NCI-H446 treated with DMSO at 0.1 percent for 48 hours (cell line): ENCODE measurements at places on chromosomes 11 and 22.

DNA sequence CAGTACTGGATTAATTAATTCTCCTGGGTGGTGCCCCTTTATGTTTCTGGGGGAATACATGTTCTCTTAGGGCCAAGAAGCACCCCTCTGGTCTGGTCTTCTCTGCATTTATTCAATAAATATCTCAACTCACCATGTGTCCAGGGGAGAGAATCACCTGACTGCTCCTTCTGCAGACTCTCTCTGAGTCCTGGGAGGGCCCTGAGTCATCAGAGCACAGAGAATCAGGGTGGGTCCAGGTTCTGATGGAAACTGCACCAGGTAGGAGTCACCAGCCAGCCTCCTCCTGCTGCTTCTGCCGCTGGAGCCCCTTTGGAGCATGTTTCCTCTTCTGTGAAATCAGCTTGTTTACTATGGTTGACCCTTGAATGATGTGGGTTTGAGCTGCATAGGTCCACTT lies 107.7 kb upstream of the PLET1 start:
- DNase-seq = no peak

- DNase-seq = no peak
Measured at GRCh38 chr22:39475337-39475736, 18.5 kb downstream of the MGAT3 start.

- DNase-seq = no peak
Measured at GRCh38 chr11:115930291-115930690, 426.1 kb upstream of the CADM1 start.

DNA sequence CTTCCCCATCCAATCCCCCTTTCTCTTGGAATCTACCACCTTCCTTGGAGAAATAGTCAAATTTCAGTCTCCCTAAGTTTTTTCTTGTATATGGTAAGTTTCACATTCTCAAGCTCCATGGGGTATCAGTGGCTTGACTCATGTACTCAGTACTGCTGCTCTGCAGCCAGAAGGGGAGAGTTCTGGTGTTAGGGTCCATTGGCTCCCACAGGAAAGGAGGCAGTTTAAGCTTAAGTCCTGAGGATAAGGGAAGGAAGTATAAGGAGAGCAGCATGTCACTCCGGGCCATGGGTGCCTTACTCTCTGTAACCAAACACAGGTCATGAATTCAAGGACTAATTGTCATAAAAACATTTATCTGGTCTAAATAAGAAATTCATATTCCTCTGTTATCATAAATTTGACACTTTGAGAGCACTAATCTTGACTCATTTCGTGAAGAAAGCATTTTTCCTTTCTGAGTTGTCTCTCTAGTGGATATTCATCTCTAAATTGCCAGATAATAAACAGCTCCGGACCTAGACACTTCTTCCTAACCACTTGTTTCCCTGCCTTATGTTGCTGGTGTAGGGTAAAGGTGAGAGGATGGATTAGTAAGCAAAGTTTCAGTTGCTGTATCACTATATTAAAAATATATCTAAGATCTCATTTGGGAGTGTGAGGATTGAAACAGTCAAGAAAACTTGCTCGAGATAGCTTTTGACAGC lies 20.1 kb upstream of the SORL1 start:
- no peak for DNase-seq

GRCh38 chr22:38831166-38831945 lies 12.5 kb downstream of the NPTXR start:
- DNase-seq = peak; percentile 70

- DNase-seq = no peak
Measured at GRCh38 chr11:42773729-42774128, 538.1 kb upstream of the API5 start.

DNA sequence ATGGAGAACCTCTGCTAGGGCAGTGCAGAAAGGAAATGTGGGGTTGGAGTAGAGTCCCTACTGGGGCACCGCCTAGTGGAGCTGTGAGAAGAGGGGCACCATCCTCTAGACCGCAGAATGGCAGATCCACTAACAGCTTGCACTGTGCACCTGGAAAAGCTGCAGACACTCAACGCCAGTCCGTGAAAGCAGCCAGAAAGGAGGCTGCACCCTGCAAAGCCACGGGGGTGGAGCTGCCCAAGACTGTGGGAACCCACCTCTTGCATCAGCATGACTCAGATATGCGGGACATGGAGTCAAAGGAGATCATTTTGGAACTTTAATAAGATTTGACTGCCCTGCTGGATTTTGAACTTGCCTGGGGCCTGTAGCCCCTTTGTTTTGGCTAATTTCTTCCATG lies 8.7 kb downstream of the TSKU start:
- no peak for DNase-seq

DNA sequence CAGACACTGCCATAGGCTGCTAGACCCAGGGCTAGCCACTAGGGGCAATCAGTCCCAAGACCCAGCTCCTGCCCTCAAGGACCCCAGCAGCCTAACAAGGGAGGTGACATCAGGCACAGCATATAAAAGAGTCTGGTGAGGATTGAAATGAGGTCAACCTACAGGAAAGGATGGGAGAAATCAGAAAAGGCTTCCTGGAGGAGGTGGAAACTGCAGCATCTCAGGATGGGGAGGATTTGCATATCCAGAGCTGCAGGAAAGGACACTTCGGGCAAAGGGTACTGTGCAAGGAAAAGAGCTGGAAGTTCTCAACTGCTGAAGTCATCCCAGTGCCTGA lies 2.9 kb upstream of the ARFGAP2 start:
- no peak for DNase-seq

GRCh38 chr22:46748908-46749675 lies 11.0 kb upstream of the CERK start:
- DNase-seq = no peak

- DNase-seq = peak; percentile 29
Measured at GRCh38 chr22:17266251-17266971, 47.2 kb upstream of the ADA2 start.

GRCh38 chr11:59729834-59730233 lies 16.2 kb upstream of the OR10V1 start:
- DNase-seq = no peak

- DNase-seq = no peak
Measured at GRCh38 chr11:65653229-65654225, 9.2 kb downstream of the RELA start.

- no peak for DNase-seq
Measured at GRCh38 chr11:110152199-110152598, 59.0 kb downstream of the ZC3H12C start.

- DNase-seq = no peak
Measured at GRCh38 chr11:31601635-31602282, 92.2 kb downstream of the ELP4 start.

- DNase-seq = no peak
Measured at GRCh38 chr11:22749536-22749935, 80.1 kb downstream of the SVIP start.
